Myometrial cell (primary cell): ENCODE measurements at places on chromosomes 5 and 9. TPM values are rescaled to one million over a fixed set of nuclear protein-coding genes. Genes with fewer than 3 reads are reported as not detected.

Gene VCAN
- total RNA-seq, result 37.0 and 38.9 TPM in 2 replicates

Gene DAP
- 42.7 and 52.3 TPM in 2 replicates for total RNA-seq

Gene IL31RA
- total RNA-seq, result 1.1 and 2.3 TPM in 2 replicates

Gene INSL6
- not detected in 2 replicates for total RNA-seq

Gene TRIO
- total RNA-seq, result 82.9 and 86.8 TPM in 2 replicates

Gene FAM153A
- not detected in 2 replicates for total RNA-seq

Gene SPARC
- 1,768 and 1,842 TPM in 2 replicates for total RNA-seq

Gene AGXT2
- total RNA-seq, result not detected in 2 replicates

Gene ACER2
- total RNA-seq, result 2.9 and 3.4 TPM in 2 replicates

Gene KIF4B
- total RNA-seq, result under 0.01 TPM in 1 of 2 replicates, not detected in the other

Gene STK32A
- under 0.01 TPM in 2 replicates for total RNA-seq

Gene CREB3
- total RNA-seq, result 118 and 127 TPM in 2 replicates

Gene SEMA5A
- total RNA-seq, result 2.1 and 5.8 TPM in 2 replicates

Gene IL13
- not detected in 2 replicates for total RNA-seq

Gene NIM1K
- under 0.01 and 1.2 TPM in 2 replicates for total RNA-seq

Gene DEPDC1B
- total RNA-seq, result 9.5 and 11.9 TPM in 2 replicates

Gene S100Z
- total RNA-seq, result not detected in 2 replicates

Gene IRX4
- not detected in 2 replicates for total RNA-seq

Gene PWWP2A
- total RNA-seq, result 14.2 and 15.3 TPM in 2 replicates

Gene ACSL6
- under 0.01 TPM in 1 of 2 replicates, not detected in the other for total RNA-seq

Gene RANBP17
- 7.2 and 30.7 TPM in 2 replicates for total RNA-seq

Gene IL17B
- total RNA-seq, result not detected in 2 replicates

Gene WNT8A
- total RNA-seq, result not detected in 2 replicates

Gene SOWAHA
- under 0.01 TPM in 1 of 2 replicates, not detected in the other for total RNA-seq

Gene GLRA1
- not detected in 2 replicates for total RNA-seq

Gene FAM200C
- 2.6 and 2.8 TPM in 2 replicates for total RNA-seq

Gene RAB3C
- not detected in 2 replicates for total RNA-seq

Gene ZNF484
- total RNA-seq, result 2.3 and 5.1 TPM in 2 replicates

Gene PRKAA1
- total RNA-seq, result 85.2 and 104 TPM in 2 replicates

Gene MAMDC2
- 0.35 and 0.86 TPM in 2 replicates for total RNA-seq

Gene CAPSL
- not detected in 2 replicates for total RNA-seq

Gene TAS2R1
- not detected in 2 replicates for total RNA-seq

Gene WDR36
- total RNA-seq, result 23.4 and 34.7 TPM in 2 replicates

Gene SUSD3
- total RNA-seq, result 55.5 and 74.4 TPM in 2 replicates

Gene NHP2
- 579 and 610 TPM in 2 replicates for total RNA-seq

Gene PKD2L2
- total RNA-seq, result not detected in 2 replicates
